ENCODE measurements at places on chromosomes 13 and 19.

GRCh38 chr13:43657485-43657884, 129.3 kb downstream of the ENOX1 start:
- no peak for DNase-seq

DNA sequence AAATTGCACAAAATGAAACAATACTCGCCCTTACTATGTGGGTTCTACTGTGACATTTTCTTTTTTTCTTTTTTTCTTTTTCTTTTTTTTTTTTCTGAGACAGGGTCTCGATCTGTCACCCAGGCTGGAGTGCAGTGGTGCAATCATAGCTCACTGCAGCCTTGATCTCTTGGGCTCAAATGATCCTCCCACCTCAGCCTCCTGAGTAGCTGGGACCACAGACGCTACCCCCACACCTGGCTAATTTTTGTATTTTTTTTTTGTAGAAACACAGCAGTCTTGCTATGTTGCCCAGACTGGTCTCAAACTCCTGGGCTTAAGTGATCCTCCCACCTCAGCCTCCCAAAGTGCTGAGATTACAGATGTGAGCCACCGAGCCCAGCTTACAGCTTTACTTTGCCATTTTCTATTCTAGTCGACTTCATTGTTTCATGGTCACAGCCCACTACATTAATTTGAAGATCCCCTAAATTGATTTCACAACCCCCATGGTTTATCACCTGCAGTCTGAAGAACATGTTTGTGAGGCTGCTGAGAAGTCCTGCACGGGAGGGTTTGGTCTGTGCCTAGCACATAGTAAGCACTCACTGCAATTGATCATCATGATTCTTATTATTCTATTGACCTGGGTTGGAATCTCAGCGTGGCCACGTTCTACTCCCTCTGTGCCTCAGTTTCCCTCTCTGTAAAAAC, 3.8 kb downstream of the BCL3 start:
- DNase-seq: no peak

- no peak for DNase-seq
These were observed 10.4 kb downstream of the FCER2 start for GRCh38 chr19:7691497-7691896.

GRCh38 chr19:16115301-16116039, 3.8 kb downstream of the RAB8A start:
- no peak for DNase-seq

DNA sequence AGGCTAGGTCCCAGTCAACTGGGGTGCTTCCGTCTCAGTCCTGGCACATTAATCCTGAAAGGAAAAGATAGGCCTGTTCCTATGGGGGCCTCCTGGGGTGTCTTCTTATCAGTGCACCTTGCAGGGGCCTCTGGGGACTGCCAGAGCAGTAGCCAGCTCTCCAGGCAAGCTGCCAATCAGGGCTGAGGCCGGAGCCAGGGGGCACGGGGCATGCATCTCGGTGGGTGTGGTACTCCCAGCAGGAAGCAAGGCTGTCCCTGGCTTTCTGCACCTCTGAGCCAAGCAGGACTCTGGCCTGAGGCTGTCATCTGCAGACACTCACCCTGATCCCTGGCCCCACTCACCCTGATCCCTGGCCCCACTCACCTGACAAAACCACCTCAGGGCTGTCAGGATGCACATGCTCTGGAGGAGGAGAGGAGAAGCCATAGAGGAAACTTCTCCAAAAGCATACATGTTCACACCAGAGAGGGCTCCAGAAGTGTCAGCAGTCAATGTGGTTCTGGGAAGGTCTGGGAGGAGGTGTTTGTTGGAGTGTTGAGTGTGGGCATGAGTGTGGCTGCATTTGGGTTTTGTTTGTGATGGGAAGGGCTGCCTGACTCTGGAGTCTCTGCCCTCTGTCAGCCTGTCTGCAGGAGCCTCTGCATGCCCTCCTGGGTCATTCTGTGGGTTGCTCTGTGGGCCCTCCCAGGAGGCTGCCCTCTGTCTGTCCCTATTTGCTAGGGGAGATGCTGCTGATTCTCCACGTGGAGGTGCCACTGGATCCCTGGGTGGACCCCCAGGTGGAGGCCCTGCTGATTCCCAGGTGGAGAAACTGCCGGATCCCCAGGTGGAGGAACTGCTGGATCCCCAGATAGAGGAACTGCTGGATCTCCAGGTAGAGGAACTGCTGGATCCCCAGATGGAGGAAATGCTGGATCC, 22.7 kb upstream of the KCTD15 start:
- DNase-seq: no peak

GRCh38 chr13:92017737-92018136, 619.3 kb downstream of the GPC5 start:
- DNase-seq: no peak
